Activated CD4-positive, alpha-beta T cell treated with anti-CD3 and anti-CD28 coated beads, Interleukin-2, amount 10 ng/mL, durations not matched to agents 24 days and 14 days (primary cell): ENCODE measurements at places on chromosomes 12 and 14.
A peak's percentile ranks its signal among the peaks of the same experiment; 100 is the strongest.

GRCh38 chr12:121189131-121189530 is 20.8 kb upstream of the P2RX4 start:
- no peak for DNase-seq

GRCh38 chr12:77151030-77151429 is 85.7 kb upstream of the E2F7 start:
- no peak for DNase-seq

GRCh38 chr12:95548539-95549391 is 2.5 kb downstream of the USP44 start:
- DNase-seq = peak; percentile 90

DNA sequence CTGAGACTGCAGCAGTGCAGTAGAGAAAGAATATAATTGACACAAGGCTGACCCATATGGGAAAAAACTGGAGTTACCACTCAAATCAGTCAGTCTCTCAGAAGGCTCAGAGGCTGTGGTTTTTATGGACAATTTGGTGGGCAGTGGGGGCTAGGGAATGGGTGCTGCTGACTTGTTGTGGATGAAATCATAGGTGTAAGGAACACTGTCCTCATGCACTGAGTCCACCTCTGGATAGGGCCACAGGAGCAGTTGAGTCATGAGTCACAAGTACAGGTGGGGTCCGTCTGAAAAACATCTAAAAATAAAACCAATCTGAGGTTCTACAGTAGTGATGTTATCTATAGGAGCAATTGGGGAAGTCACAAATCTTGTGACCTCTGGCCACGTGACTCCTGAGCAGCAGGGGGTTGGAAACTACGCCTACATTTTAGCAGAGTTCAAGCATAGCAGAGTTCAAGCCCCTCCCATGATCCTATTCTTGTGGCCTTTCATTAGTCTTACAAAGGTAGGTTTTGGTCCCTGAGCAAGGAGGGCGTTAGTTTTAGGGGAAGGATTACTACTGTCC is 18.1 kb upstream of the SGPP1 start:
- DNase-seq = peak; percentile 66

DNA sequence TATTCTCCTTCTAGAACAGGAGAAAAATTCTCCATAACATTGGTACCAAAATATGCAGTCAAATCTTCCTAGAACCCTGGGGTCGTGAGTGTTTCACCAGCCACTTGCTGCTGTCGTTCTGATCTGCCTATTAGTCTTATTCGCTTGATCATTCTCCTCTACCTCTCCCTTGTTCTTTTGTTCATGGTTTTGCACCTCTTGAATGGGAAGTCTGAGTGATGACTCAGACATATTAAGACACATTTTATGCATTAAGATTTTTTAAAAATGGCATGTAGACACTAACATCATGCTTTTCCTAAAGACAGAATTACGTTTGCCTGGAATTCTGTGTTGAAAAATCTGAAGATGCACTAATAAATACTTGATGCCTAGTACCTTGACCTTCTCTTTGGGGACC is 159.2 kb upstream of the LRIG3 start:
- no peak for DNase-seq

DNA sequence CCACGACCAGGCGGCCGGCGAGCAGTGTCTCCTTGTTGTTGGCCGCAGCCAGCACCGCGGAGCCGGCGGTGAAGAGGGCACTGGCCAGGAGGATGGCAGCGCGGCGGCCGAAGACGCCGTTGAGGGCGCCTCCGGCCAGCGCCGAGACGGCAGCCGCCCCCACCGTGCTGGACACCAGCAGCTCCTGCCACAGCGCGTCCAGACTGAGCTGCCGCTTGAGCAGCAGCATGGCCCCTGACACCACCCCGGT is 691 bp downstream of the SLC2A13 start:
- no peak for DNase-seq

- no peak for DNase-seq
These were observed 6.6 kb downstream of the FGF6 start for GRCh38 chr12:4438834-4439596.

- no peak for DNase-seq
These were observed 167.3 kb downstream of the ZFP36L1 start for GRCh38 chr14:68625366-68626090.

DNA sequence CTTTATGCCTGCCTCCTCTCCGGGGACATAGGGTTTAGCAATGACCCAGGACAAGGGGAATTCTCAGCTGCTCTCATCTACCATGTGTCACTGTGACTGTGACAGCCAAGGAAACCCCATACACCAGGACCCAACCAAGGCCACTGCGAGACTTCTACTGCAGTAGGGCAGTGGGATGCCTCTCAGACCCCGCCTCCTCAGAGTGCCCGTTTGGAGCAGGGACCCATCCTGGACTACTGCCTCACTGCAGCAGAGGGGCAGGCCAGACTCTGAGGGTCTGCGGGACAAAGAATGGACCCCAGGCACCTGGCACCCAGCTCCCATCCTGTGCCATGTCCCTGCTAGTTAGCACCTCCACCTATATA is 71.3 kb upstream of the DDX11 start:
- DNase-seq = no peak

GRCh38 chr12:5520037-5520436 is 88.1 kb downstream of the NTF3 start:
- peak; percentile 30 for DNase-seq

DNA sequence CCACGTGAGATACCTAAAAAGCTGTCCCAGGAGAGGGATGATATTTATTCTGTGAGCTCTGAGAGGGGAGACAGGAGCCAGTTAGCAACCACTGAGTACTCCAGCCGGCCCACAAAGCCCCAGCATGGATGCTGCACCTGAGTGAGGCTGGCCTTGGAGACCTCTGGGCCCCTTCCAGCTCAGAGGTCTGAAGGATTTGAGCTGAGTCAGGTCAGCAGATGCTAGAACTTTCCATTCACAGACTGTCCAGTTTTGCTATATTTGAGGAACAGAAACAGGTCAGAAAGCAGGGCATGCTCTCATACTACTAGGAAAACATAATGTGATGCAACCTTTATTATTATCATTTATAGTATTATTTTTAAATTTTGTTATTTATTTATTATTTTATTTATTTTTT is 15.0 kb upstream of the MAPKAPK5 start:
- no peak for DNase-seq
